ENCODE measurements at places on chromosomes 6 and 20.

- DNase-seq = no peak
These were observed 274.2 kb downstream of the NRN1 start for GRCh38 chr6:5732496-5732895.

DNA sequence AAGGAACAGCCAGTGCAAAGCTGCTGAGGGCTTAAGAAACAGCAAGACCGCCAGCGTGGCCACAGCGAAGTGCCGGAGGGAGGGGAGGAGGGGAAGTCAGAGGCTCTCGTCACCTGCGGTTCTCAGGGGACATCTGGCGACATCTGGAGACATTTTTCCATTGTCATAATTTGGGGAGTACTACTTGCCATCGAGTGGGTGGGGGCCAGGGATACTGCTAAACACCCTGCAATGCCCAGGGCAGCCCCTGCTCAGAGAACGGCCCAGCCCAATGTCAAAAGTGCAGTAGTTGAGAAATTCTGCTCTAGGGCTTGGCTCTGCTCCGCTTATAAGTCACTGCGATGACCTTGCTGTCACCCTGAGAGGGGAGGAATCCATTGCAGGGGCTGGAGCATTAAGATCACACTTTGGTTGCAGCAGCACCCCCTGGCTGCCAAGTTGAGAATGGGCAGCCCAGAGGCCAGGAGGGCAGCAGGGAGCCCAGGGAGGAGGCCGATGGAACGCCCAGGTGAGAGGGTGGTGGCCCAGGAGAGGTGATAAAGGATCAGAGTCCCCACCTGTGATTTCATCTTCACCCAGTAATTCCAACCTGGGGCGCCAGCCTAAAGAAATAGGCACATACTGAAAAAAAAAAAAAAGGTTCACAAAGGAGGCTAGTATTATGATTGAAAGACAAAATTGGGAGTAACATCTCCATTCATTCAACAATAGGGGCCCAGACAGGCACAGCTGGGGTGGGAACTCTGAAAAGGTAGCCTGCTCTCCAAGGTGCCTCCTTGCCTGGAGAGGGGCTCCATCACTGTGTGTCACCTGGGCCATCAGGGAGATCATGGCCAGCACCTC lies 218.2 kb downstream of the BMP7 start:
- DNase-seq = no peak

DNA sequence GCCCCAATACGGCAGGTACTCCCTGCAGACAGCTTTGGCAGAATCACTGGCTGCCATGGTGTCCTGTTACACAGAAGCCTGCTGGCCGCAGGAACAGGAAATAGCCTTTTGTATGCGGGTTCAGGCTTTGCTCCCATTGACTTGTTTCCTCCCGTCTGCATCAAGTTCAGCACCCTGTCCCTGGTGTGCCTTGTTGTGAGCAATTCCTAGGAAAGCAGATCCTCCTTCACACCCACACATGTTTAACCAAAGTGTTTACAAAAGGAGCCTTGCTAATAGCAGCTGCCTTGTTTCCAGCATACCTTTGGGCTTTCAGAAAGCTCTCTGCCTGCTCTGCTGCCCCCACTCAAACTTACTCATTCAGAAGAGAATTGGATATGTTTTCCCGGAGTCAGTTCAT lies 127.2 kb upstream of the SUPT3H start:
- peak; percentile 10 for DNase-seq

DNA sequence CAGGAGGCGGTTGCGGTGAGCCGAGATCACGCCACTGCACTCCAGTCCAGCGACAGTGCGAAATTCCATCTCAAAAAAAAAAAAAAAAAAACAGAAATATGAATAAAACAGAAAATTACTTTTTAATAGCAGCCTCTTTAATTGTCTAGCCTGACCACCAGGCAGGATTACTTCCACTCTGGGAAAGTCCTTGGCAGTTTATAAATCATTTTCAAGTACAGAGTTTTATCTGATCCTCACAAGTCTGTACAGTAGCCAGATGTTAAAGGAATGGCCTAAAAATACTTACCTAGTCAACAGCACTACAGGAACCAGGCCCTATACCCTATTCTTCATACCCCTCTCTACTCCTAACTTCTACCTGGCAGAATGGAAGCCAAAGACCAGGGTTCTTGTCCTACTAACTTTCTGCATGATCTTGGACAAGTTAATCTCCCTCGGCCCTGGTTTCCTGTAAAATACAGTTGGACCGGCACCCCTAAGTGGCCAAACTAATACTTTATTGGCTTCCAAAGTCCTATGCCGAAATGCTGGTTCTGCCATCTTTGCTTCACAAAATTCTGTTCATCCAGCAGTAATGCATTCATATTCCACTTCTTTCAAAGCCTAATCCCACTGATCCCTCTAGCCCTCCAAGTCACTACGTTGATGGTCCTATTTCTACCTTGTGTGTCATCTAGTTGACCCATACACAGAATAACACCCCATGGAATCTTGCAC lies 1.9 kb downstream of the EIF2S2 start:
- DNase-seq = no peak

DNA sequence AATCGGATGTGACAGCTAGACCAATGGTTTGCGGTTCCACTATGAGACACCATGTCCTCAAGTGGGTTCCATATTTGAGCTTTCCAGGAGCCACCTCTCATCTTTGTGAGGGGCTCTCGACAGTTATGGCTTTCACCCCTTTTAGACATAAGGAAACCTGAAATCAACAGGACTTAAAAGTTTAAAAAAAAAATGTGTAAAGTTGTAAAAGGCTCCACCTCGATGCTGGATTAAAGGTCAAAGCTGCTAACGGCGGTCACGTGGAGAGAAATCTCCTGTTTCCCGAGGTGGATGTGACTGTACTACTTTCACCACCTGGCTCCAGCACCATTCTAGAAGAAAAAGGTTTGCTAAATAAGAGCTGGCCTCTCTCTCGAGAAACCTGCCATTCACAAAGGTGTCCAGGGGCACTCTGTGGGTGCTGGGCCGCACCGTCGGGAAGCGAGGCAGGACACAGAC lies 542 bp downstream of the ATP5F1E start:
- no peak for DNase-seq

- no peak for DNase-seq
These were observed 7.0 kb upstream of the CDK19 start for GRCh38 chr6:110822249-110822648.

DNA sequence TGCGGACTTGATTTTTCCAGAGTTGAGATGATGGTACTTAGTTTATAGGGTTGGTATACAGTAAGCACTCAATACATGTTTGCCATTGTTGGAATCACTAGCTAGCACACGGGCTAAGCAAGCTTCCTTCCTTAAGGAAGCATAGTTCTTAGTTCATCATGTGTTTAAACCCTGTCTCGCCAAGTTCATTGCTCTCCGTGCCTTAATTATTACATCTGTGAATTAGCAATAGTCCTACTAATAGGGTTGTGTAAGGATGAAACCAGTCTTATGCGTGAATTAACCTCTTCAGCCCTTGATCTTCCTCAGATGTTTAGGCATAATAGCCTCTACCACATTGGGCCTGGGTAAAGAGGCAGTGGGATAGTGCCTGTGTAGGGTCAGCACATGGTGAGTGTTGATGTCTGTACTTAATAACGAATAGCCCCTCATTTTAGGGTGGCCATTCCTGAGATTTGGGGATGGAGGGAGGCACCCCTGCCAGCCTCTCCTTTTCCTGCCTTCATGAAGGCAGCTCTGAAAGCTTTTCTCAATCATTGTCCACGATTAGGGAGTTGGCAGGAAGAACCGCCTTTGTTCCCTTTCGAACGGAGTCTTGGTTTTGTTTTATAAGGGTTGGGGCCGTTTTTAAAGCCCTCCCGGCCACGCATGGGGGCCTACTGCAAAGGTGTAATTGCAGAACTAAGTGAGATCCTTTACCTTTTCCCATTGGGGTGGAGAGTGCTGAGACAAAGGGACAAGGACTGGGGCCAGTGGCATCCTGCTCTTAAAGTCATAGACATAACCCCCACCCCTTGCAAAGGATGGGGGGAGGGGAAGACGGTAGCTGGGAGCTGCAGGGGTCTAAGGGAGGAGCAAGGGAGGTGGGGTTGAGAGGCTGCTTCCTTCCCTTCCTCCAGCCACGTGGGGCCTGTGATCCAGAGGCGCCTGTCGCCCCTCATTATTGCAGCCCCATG lies 2.1 kb downstream of the DNMT3B start:
- no peak for DNase-seq

DNA sequence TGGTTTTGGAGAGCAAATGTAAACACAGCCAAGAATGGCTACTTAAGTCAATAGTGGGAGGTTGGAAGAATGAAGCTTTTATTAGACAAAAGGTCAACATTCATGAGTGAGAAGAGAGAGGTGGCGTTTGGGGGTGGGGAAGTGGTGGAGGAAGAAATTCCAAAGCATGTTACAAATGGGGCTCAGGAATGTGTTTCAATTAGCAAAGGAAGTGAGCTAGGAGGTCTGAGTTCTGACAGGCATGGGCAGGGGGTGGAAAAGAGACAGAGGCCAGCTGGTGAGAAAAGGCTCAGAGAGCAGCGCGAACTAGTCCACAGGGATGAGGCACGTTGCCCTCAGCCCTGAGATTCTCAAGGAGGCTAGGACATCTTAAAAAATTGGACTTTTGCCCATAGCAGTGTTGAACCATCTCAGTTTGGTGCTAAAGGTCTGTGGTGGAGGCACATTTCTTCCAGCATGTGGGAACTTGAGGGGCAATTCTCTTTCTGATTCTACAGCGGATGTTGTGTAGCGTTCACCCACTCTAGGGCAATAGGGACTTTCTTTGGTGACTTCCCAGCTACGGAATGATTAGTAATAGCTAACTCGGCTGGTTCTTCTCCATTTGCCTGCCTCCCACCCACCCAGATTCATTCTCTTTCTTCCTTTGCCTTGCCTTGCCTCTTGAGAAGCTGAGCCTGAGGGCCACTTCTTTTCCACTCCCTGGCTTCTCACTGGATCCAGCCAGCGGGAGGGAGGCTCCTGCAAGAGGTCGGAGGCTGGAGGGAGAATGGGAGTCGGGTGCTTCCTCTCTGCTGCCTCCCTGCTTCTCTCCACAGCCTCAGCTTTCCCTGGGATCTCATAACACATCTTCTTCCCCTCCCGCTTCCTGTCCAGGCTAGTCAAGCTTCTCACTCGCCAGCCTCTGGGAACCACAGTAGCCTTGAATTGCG lies 45.1 kb upstream of the NEDD9 start:
- peak; percentile 56 for DNase-seq

- DNase-seq = no peak
These were observed 133.2 kb downstream of the DLL1 start for GRCh38 chr6:170157567-170158218.

DNA sequence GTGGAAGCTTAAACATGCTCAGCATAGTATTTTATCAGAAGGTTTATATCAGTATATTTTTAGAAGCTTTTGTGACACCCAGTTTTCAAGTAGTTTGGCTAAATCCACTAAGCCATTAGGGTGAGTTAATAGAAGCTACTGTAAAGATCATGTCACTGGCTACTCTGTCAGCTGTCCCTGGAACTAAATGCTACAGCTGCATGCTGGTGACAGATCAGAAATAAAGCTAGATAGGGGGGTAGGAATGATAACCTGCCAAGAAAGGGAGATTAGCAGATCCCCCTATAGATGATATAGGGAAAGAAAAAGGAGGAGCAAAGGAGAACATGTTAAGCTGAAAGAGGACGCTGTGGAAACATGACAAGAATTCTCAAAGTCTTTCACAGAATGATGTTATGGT lies 363.2 kb downstream of the QKI start:
- DNase-seq = no peak

- peak; percentile 77 for DNase-seq
These were observed 84.7 kb upstream of the ADGRF1 start for GRCh38 chr6:47126647-47127391.

DNA sequence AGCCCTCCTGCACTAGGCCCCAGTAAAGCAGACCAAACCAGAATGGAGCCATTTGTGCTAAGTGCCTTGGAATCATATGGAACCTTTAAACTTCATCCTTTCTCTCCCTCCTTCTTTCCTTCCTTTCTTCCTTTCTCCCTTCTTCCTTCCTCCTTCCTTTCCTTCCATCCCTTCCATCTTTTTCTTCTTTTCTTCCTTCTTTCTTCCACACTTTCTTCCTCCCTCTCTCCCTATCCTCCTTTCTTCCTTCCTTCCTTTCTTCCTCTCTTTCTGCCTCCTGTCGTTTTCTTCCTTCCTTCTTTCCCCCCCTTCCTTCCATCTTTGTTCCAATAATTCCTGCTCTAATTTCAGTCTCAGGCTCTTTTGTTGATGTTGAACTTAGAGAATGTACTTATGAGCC lies 11.2 kb upstream of the SFT2D1 start:
- no peak for DNase-seq

- no peak for DNase-seq
These were observed 8.5 kb upstream of the MAFB start for GRCh38 chr20:40697541-40697940.

Data from large intestine (tissue), 12 donors.